ENCODE measurements at places on chromosomes 7 and 10.

DNA sequence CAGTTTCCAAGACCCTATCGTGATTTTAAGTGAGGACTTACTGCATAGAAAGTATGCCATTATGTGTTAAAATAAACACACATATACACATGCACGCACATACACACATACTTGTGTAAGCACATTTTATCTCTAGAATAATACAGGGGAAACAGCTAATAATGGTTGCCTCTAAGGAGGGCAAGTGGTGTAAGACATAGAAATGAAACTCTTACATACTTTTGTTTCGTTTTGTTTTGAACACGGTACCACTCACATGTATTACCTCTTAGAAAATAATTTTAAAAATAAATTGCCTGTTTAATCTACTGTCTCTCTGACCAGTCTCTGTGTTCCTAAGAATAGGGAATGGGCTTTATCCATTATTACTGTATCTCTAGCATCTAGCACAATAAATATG is 49.2 kb downstream of the HERPUD2 start:
- no peak for DNase-seq

- DNase-seq, result peak; percentile 44
Observed at GRCh38 chr7:41984888-41985287, 252.1 kb downstream of the GLI3 start.

- no peak for DNase-seq
Observed at GRCh38 chr7:36064676-36065075, 88.4 kb upstream of the EEPD1 start.

- peak; percentile 40 for DNase-seq
Observed at GRCh38 chr10:96334616-96335526, 23.9 kb downstream of the OPALIN start.

GRCh38 chr10:60834401-60834800 is 56.1 kb downstream of the CDK1 start:
- DNase-seq, result no peak

DNA sequence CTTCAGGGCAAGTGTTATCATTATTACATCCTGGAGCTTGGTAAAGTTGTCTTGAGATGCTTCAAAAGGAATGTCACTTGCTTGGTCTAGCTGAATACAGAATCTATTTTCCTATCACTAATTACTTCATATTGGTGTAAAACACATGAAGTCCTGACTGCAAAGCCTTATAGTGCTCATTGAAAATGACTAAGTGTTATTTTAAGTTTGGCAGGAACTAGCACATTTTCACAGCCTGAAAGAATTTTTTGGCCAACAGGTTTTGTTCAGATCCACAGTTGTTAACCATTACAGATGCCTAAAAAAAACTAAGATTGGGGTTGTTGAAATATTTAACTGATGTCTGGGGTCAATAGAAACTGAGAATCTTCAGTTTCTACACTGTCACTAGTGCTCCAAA is 149.3 kb downstream of the NEBL start:
- DNase-seq, result no peak

DNA sequence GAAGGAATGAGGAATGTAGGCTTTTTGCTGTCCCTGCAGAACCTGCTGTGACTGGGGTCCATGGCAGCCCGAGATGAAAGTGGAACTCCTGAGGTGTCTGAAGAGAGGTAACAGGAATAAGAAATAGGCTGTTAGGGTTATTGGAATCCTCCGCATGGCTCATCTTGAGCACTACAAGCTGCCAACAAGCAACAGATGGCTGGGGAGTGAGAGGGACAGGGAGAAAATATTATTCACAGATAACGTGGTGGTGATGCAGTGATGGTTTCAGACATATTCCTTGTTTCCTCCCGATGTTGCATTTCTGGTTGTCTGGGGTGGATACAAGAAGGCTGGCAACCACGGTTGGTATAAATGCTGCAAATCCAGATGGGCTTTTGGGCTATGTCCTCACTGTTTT is 46.1 kb downstream of the AP3M1 start:
- no peak for DNase-seq

GRCh38 chr10:86110156-86110786 is 256.3 kb downstream of the GRID1 start:
- no peak for DNase-seq
